ENCODE measurements at places on chromosomes 4 and X. TPM values are rescaled to one million over a fixed set of nuclear protein-coding genes. Genes with fewer than 3 reads are reported as not detected.

Gene SOX3
- not detected for total RNA-seq

Gene MAGEC2
- not detected for total RNA-seq

Gene CXCL10
- not detected for total RNA-seq

Gene CNGA1
- not detected for total RNA-seq

Gene IGFBP7
- total RNA-seq = 224 TPM

Gene ATXN3L
- total RNA-seq = not detected

Gene CAMK2D
- 12.6 TPM for total RNA-seq

Gene HDX
- 1.4 TPM for total RNA-seq

Gene KIT
- not detected for total RNA-seq

Gene ATP1B4
- total RNA-seq = 0.04 TPM

Gene BMPR1B
- 4.8 TPM for total RNA-seq

Gene VGLL1
- total RNA-seq = not detected

Gene CXCL3
- total RNA-seq = 4.8 TPM

Gene DOK7
- 0.82 TPM for total RNA-seq

Gene FMR1NB
- total RNA-seq = not detected

Gene RAB33A
- total RNA-seq = 0.19 TPM

Gene MUC7
- total RNA-seq = not detected

Gene PAGE5
- not detected for total RNA-seq
